ENCODE measurements at places on chromosomes 12 and 14.

DNA sequence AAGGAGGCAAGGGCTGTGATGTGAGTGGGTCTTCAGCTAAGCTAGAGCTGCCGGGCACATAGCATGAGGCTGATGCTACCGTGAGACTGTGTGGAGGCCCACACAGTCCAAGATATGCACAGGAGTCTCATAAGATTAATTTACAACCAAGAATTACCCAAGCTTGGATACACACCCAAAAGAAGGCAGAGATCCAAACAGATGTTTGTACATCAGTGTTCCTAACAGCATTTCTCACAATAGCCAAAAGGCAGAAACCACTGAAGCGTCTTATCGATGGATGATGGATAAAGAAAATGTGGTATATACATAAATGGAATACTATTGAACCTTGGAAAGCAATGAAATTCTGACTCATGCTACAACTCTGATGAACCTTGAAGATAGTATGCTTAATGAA is 40.8 kb upstream of the RIC8B start:
- DNase-seq = peak; percentile 21

DNA sequence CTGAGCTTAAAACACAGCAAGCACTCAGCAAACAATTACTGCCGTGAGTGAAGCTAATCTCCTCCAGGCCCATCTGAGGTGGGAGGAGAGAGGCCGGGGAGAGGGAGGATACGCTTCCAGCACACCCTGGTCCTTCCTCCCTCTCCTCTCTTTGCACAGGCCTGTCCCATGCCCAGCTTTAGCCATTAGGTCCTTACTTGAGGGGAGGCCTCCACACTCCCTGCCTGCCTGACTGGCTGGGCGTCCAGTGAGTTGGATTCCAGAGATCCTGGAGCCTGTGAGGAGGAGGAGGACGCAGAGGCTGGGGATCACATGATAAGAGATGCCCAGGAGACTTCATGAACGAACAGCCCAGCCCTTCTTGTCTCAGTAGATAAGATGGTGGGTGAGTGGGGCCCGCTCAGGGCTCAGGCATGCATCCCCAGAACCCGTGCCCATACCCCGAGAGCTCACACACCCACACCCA is 65.1 kb upstream of the NCOR2 start:
- peak; percentile 60 for DNase-seq

GRCh38 chr12:50188241-50188781 is 21.1 kb upstream of the CERS5 start:
- DNase-seq = peak; percentile 78

GRCh38 chr12:88111074-88111652 is 30.7 kb downstream of the CEP290 start:
- peak; percentile 68 for DNase-seq

- DNase-seq = no peak
These were observed 15.1 kb downstream of the FKBP11 start for GRCh38 chr12:48910196-48910595.

- no peak for DNase-seq
These were observed 34.9 kb upstream of the HNF1A start for GRCh38 chr12:120943482-120943881.

GRCh38 chr14:81337073-81337472 is 63.1 kb downstream of the STON2 start:
- no peak for DNase-seq

GRCh38 chr12:75891072-75891471 is 140.5 kb downstream of the PHLDA1 start:
- no peak for DNase-seq

DNA sequence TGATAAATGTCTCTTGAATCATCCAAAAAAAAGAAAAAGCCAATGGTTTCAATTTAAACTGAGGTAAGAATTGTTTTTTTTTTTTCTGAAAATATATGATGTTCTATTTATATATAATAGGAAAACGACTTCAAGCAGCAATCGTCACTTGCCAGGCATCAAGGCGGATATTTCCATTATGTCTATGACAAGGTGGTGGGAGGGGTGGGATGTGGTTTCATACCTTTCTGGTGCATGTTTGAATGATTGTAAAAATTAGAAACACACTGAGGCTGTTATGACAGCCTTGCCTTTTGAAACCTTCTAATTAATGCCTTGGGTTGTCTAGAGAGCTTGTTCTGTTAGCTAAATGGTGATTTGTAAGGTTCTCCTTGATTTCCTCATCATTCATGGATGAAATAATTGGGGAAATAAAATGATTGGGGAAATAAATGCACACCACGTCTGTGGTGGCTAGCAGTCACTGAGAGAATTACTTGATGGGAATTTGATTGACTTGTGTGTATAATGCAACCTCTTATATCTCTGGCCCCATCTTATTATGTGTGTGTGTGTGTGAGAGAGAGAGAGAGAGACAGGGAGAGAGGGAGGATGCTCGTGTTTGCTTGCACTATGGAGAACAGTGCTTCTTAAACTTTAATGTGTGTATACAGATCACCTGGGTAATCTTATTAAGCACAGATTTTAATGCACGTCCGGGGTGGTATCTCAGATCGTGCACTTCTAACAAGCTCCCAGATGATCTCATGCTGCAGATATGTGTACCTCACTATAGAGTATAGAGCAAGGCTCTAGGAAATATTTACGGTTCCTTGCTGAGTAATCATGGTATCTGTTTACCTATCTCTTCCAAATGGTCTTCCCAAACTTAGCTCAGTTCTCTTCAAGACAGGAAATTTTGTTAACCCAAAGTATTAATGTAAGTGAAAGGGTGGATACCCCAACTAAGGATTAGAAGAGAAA is 502.6 kb downstream of the DIO2 start:
- DNase-seq = peak; percentile 17

DNA sequence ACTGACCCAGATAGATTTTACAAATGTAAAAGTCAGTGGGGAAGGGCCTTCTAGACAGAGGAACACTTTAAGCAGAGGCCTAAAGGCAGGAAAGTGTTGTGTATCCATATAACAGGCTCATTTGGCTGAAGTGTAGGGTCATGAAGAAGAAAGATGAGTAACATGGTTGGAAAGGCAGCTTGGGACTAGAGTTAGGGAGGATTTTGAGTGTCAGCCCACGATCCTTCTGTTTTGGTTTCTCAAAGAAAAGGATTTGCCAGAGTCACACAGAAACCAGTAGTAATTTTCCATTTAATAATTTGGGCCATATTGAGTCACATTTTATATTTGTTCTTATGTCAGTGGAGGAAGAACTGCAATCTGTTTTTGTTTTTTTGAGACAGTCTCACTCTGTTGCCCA is 76.4 kb downstream of the ZC3H14 start:
- no peak for DNase-seq

- DNase-seq = no peak
These were observed 1.2 kb downstream of the HOXC10 start for GRCh38 chr12:53985994-53986685.

GRCh38 chr12:113142173-113142885 is 6.8 kb upstream of the RASAL1 start:
- DNase-seq = no peak

DNA sequence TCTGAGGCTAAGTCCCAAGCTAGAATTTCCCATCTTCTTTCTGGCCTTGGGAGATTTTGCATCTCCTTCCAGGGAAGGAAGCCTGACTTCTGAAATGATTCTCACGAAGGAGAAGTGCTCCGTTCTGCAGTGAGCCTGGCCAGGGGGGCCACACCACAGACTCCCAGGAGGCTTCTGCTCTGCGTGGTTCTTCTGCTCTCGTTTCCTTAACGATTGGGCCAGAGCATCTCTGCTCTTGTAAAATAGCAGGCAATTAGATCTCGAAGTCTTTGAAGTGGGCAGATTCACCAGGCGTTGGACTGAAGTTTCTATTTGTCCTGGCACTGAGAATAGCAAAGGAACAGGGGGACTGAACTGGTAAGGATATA is 6.7 kb upstream of the BATF start:
- DNase-seq = peak; percentile 25

DNA sequence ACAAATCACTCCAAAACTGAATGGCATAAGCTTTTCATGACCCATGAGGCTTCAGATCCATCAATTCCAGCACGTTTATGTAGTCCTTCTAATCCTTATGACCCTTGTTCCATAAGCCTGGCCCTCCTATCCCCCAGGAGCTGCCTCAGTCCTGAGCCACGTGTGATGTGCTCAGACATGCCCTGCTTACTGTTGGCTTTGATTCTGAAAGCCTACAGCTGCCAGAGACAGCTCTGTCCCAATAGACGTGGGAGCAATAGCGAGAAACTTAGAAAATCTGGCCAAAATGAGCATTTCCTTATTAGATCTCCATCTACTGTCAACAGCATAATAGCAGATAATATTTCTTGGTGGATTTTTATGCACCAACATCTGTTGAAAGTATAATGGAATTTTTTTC is 33.2 kb downstream of the DUSP6 start:
- DNase-seq = peak; percentile 13

GRCh38 chr12:109863847-109864712 is 16.3 kb downstream of the GLTP start:
- DNase-seq = peak; percentile 67

DNA sequence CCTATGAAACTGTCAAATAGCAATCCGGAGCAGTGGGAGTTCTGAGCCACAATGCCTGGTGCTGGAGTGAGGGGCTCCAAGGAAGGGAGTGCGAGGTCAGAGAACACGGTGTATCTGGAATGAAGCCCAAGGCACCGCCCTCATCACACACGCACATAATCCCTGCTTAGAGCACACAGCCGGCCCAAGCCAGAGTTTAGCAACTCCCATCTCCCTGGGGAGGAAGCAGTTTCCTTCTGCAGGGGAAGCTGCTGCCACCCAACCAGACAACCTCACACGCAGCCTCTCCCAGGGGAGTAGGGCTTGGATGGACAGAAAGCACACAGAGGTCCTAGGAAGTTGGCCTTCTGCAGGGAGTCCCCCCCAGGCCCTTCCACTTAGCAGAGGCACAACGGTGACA is 31.3 kb downstream of the ACTN1 start:
- peak; percentile 90 for DNase-seq

GRCh38 chr14:72387726-72388125 is 455.5 kb downstream of the RGS6 start:
- no peak for DNase-seq

DNA sequence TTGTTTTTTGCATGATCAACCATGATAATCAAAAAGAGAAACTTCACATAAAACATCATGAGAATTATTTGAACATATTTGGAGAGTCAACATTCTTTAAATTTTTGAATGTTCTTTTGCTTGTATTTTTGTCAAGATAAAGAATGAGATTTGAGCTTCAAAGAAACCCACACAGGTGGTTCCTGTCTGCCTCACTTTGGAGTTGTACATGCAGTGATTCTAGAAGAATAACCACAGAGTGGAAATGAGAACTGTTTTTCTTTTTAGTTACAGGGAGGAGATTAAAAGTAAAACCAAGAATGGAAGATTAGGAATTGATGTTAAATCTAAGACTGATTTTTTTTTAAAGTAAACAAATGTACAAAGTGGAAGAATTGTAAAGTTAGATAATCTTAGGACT is 2.3 kb upstream of the ZNF705A start:
- DNase-seq = no peak

DNA sequence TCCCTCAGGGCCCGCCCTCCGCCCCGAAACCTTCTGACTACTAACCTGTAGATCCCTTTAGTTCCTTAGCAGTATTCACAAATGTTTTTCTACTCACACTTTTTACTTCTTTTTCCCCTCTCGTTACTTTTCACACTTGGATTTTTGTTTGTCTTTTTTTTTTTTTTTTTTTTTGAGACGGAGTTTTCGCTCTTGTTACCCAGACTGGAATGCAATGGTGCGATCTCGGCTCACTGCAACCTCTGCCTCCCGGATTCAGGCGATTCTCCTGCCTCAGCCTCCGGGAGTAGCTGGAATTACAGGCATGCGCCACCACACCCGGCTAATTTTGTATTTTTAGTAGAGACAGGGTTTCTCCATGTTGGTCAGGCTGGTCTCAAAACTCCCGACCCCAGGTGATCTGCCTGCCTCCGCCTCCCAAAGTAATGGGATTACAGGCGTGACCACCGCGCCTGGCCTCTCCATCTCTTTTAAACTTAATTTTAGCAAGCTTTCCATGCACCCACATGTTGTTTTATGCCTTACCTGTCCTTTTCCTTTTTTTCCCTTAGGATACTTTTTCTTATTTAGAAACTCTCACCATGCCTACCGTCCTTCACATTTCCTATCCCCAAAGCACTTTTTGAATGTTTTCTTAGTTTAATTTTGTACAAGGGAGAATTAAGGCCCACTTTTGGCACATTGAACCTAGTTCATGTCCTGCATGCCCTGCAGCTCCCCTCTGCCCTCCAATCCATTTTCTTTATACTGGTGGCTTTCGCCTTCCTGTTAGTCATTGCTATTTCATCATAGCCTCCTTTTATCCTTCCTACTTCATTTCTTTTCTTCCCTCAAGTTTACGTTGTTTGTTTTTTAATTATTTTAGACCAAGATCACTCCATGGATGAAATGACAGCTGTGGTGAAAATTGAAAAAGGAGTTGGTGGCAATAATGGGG is 1.1 kb downstream of the SP1 start:
- peak; percentile 70 for DNase-seq

- no peak for DNase-seq
These were observed 449.4 kb upstream of the PRICKLE1 start for GRCh38 chr12:43038991-43039390.

DNA sequence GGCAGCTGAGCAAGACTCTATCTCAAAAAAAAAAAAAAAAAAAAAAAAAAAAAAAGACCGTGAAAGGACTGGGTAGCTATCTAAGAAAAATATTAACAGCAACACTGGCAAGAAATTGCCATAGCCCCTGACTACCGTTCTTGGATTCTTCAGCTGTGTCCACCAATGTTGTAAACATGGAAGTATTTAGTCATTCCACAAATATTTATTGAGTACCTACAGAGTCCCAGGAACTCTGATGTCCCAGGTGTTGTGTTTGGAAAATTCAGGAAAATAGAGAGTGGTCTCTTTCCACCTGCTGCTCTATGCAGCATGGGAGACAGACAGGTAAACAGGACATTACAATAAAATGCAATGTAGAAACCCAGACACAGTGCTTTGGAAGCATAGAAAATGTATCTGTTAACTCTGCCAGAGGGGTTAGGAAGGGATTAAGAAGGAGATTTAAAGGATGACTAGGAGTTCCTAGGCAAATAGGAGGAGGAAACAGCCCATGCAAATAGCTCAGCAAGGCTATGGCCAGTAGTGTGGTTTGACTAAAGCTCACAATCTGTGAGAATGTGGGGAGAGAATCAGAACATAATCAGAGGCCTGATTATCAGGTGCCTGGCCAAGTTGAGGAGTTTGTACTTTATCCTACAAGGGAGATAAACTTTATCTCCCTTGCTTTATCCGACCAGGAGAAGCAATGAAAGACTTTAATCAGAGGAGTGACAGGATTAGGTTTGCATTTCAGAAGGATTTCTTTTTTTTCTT is 2.1 kb upstream of the DLST start:
- no peak for DNase-seq

GRCh38 chr12:3341594-3341993 is 149.4 kb upstream of the PRMT8 start:
- no peak for DNase-seq

- peak; percentile 59 for DNase-seq
These were observed 394 bp upstream of the AMIGO2 start for GRCh38 chr12:47079981-47080724.

DNA sequence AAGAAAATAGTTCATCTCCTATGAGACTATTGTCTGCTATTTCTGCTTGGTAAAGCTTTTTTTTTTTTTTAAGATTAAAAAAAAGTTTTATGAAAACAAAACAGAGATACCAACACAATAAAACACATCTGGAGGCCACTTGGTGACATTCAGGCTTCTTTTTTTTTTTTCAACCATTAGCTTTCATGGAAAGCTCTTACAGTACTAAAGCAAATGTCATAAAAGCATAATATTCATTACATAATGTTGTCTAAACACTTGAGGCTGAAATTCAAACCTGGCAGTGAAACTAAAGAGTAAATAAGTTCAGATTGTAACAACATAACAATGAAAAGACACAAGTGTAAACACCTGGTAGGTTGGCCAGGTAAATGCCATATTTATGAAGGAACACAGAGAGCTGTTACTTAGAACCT is 14.7 kb downstream of the PRICKLE1 start:
- peak; percentile 29 for DNase-seq

- peak; percentile 47 for DNase-seq
These were observed 68.0 kb upstream of the OSBPL8 start for GRCh38 chr12:76627346-76628135.

Data from cardiac fibroblast (primary cell).